Ecto neural progenitor cell (in vitro differentiated cells): ENCODE measurements at places on chromosomes 1 and 21.

GRCh38 chr1:229192853-229193252 lies 78.1 kb upstream of the RAB4A start:
- DNase-seq = no peak

DNA sequence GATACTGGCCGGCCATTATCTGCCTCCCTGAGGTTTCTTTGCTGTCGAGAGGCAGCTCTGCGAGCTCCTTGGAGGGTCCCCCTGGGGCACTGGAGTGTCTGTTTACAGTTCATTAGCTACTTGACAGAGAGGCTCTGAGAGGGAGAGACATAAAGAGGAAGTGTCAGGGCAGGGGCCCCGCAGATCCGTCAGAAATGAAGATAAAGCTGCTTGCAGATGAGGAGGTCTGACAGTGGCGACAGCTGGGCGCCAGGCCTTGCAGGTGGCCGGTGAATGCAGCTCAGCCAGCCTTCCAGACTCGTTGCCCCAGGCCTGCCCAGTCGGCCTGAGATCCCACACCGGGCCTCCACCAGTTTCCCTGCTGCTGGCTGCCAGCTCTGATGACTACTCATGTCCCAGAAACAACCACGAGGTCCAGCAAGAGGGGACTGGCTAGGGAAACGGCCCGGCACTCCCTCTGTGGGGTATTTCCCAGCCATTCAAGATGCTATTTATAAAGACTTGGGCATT lies 84.7 kb downstream of the DISP3 start:
- peak; percentile 73 for DNase-seq

DNA sequence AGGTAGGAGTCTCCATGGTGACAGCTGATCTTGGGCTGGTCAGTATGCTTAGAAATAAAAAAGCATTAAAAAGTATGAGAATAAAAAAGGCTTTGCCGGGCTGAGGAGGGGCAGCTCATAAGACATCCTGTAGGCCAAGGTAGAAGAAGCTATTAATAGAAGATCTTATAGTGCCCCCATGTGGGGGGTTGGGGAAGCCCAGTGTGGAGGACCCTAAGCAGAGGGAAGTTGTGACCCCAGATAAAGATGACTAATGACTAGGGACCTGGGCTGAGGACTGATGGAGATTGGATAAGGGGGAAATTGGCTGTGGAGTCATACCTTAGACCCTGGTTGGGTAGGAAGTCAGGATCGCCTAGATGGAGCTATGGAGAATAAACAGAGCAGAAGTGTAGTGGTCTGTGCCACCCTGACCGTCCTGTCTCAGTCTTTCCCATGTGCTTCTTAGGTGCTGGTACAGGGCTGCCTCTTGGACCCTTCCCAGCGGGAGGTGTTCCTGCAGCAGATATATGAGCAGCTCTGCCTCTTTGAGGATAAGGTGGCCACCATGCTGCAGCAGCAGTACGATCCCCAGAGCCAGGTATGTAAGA lies 25.0 kb downstream of the SZT2 start:
- peak; percentile 63 for DNase-seq

- DNase-seq = peak; percentile 23
Observed at GRCh38 chr1:29540801-29541357, 304.6 kb downstream of the PTPRU start.

GRCh38 chr21:45655124-45655523 lies 11.6 kb downstream of the PCBP3 start:
- no peak for DNase-seq

GRCh38 chr1:248696774-248697173 lies 5.8 kb downstream of the OR14I1 start:
- no peak for DNase-seq

DNA sequence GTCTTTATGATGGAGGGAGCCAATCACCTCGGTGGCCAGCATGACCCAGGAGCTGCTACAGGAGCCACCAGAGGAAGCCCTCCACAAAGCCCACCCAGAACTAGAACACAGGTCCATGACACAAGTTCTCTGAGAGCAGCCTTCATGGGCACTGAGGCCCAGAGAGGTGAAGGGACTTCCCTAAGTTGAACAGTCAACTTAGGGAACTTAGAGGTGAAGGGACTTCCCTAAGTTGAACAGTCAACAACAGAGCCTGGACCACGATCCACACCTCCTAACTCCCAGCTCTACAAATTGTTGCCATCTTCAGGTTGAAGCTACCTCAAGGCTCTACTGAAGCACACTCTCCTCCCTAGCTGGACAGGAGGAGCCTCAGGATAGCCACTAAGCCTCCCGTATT lies 132.7 kb downstream of the CCDC185 start:
- no peak for DNase-seq

GRCh38 chr1:201511941-201512539 lies 5.1 kb upstream of the CSRP1 start:
- peak; percentile 63 for DNase-seq

DNA sequence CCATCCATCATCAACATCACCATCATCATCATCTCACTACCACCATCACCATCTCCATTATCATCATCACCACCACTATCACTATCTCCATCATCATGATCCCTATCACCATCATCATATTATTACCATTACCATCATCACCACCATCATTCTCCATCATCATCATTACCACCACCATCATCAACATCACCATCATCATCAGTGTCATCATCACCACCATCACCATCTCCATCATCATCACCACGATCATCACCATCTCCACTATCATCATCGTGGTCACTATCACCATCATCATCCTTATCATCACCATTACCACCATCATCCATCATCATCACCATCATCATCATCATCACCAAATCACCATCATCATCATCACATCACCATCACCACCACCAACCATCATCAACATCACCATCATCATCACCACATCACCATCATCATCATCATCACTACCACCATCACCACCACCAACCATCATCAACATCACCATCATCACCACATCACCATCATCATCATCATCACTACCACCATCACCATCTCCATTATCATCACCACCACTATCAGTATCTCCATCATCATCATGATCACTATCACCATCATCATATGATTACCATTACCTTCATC lies 202.1 kb upstream of the VAMP3 start:
- no peak for DNase-seq

DNA sequence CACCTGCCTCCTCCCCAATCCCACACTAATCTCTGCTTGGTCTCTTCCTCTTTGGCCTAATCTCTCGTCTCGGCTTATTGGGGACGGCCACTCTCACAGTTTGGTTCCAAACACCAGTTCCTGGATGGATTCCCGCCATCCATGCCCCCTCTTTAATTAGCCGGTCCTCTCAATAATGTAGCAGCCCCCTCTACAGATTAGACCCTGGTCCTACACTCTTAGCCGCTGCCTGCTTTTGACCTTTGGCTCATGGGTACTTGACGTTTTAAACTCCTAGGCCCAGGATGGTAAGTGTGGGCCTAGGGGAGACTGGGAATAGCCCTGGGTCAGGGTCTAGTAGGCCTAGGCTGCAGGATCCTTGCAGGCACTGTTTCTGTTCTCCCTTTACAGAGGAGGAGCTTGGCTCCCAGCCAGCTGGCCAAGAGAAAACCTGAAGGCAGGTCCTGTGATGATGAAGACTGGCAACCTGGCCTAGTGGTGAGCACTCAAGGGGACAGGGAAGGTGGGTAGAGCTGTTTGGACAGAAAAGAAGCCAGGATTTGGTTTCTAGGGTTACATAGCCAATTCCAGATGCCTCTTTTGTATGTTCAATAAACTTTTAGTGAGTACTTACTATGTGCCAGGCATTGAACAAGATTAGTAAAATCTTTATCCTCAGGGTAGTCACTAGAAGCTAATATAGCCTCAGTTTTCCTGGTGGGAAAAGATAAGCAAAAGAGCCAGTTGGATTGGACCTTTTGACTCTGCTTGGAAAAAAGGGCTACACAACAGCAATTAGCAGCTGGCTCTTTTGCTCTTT lies 758 bp downstream of the RAD54L start:
- peak; percentile 63 for DNase-seq

GRCh38 chr1:10835822-10836421 lies 39.5 kb upstream of the CASZ1 start:
- peak; percentile 95 for DNase-seq

DNA sequence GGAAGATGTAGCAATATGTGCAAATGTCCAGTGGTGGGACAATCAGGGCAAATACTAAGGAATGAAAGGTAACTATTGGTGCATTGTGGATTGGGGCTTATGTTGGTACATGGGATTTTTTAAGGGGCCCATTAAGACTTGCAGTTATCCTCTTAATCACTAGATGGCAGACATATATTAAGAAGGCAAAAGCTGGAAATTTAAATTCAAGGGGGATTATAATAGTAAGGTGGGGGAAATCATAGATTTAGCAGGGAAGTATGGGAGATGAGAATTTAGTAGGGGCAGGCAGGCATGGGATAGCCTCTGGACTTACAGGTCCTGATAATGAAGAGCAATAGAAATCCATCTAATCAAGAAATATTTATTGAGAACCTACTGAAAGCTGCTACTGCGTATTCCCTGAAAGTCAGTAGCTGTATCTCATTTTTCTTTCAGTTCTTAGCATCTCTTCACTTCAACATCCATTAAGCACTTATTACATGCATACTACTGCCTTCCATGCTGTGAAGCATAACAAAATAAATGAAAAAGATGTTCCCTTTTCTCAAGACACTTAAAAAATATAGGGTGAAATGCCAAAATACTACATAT lies 251.8 kb downstream of the CRB1 start:
- no peak for DNase-seq

- DNase-seq = no peak
Observed at GRCh38 chr1:176541663-176542062, 78.7 kb downstream of the PAPPA2 start.

DNA sequence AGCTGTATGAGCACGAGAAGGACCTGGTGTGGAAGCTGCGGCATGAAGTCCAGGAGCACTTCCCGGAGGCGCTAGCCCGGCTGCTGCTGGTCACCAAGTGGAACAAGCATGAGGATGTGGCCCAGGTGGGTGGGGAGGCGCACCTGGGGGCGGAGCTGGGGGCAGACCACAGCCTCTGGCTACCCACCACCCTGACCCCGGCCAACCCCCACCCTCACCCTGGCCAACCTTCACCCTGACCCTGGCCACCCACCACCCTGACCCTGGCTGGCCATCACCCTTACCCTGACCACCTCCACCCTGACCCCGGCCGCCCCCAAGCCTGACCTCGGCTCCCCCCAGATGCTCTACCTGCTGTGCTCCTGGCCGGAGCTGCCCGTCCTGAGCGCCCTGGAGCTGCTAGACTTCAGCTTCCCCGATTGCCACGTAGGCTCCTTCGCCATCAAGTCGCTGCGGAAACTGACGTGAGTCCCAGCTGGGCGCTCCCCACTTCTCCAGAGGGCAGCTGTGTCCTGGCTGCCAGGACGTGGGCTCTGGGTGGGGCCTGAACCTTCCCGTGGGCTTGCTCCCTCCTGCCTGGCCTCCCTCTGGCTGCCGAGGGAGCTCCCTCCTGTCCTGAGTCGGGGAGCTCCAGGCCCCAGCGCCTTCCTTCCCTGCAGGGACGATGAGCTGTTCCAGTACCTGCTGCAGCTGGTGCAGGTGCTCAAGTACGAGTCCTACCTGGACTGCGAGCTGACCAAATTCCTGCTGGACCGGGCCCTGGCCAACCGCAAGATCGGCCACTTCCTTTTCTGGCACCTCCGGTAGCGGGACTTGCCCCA lies 69.5 kb downstream of the PIK3CD start:
- DNase-seq = no peak

DNA sequence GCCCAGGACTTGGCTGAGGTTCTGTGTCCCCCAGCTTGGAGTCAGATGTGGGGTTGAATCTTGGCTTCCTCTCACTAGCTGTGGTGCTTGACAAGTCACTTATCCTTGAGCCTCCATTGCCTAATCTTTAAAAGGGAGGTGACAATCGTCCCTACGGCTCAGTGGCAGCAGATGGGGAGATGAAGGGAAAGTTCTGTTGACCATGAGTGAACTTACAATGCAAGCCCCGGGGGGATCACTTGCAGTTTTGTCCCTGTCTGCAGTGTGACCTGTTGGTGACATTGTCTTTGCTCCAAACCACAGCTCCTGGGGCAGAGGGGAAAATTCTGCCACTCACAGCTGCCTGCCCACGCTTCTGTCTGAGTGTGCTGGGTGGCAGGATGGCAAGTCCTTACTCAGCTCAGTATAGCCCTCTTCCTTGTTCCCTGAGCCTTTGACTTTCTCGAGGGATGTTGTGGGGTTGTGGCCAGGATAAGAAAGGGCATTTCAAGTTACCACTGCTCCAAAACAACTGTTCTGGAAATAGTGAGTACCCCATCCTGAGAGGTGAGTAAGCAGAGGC lies 1.7 kb downstream of the PCSK9 start:
- no peak for DNase-seq

DNA sequence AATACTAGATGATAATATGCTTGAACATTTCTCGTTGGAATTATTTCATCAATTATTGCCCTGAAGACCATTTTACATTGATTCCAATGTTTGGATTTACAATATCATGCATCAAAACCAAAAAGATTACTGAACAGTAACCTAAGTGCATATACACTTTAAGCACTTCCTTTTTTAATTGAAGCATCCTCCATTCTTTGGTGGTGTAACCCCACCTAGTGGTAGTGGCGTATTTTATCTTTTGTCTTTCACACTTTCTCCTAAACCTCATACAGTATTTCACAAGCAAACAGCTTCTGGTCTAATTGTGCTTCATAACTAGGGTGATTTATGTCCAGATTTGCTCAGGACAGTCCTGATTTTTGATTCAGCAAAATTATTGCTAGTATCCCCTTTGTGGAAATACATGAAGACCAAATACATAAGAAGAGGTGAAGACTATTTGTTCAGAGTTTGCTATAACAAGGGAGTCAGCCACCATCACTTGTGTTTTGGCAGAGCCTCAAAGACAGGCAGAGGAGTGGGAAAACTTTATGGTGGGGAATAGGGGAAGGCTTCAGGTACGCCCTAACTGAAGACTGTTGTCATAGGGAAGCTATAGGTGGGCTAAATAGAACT lies 3.4 kb upstream of the NVL start:
- no peak for DNase-seq

DNA sequence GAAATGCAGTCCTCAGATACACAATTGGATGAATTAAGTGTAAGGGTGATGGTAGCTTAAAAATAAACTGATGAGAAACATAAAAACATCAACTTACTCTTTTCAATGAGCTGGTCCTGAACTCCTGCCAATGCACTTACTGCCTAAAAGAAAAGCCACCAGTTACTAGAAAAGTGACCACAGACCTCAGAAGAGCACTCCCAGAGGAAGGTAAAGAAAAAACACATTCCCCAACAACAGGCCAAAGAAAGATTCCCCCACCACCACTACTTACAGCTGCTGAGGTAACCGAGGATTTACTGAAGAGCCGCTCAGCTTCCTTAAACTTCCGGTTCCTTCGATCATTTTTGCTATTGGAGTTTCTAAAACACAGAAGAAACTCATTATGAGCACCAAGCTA lies 5.4 kb downstream of the MEAF6 start:
- DNase-seq = no peak

DNA sequence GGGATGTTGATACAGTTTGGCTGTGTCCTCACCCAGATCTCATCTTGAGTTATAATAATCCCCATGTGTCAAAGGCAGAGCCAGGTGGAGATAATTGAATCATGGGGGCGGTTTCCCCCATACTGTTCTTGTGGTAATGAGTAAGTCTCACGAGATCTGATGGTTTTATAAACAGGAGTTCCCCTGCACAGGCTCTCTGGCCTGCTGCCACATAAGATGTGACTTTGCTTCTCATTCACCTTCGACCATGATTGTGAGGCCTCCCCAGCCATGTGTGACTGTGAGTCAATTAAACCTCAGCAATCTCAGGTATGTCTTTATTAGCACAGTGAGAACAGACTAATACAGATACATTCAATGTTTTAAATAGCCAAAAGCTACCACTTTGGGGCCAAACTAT lies 41.1 kb downstream of the SLC35F3 start:
- no peak for DNase-seq
